Activated naive CD8-positive, alpha-beta T cell treated with anti-CD3 and anti-CD28 coated beads for 36 hours (primary cell): ENCODE measurements at places on chromosomes 2 and 18. TPM values are rescaled to one million over a fixed set of nuclear protein-coding genes. Genes with fewer than 3 reads are reported as not detected.

ASIC4 gene
- not detected for total RNA-seq

SCYGR1 gene
- total RNA-seq: not detected

USP37 gene
- total RNA-seq: 29.7 TPM

POTEI gene
- not detected for total RNA-seq

DNA sequence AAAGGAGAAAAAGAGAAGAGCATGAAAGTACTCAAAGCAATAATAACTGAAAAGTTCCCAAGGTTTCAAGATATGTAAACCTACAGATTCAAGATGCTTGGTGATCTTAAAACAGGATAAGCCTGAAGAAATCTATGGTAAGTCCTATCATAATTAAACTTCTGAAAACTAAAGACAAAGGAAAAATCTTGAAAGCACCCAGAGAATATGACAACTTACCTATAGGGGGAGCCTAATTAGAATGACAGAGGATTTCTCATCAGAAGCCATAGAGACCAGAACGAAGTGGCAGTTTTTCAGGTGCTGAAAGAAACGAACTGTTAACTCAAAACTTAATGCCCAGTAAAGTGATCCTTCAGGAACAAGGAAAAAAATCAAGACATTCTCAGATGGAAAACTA lies 59.7 kb downstream of the XDH start:
- no peak for DNase-seq

GRCh38 chr2:44975571-44976450 lies 33.4 kb downstream of the SIX2 start:
- DNase-seq: no peak

GRCh38 chr2:241967467-241968144 lies 98.1 kb downstream of the RTP5 start:
- DNase-seq: no peak

- no peak for DNase-seq
Measured at GRCh38 chr18:50469380-50469781, 90.5 kb upstream of the MAPK4 start.

DNA sequence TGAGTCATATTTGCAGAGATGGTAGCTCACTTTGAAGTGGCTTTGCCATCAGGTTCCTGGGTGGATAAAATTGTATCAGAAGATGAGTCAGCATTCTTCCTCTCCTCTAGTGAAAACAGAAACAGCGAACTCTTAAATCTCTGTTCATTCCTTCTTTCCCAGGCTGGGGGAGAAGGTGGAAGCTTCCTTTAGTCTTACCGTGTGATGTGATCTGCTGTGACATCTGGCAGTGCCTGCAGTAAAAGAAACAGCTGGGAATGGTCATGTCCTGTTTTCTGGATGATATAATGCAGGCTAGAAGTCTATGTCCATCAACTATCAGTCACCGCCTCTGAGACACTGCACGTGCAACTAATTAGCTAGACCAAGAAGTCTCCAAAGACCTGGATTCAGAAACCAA lies 171.6 kb downstream of the VAPA start:
- DNase-seq: no peak

- no peak for DNase-seq
Measured at GRCh38 chr2:159146996-159147666, 139.4 kb downstream of the WDSUB1 start.
